ENCODE measurements at places on chromosomes 16 and 17.

- peak overlapping the region; percentile 76 for H3K4me3 ChIP-seq
- peaks cover 9% of the 10 kb centered on the region for H3K4me1 ChIP-seq
- H3K27ac ChIP-seq: peak overlapping the region; percentile 46
- DNase-seq: peak; percentile 38
Observed at GRCh38 chr16:4693956-4694641, 737 bp downstream of the NUDT16L1 start.

DNA sequence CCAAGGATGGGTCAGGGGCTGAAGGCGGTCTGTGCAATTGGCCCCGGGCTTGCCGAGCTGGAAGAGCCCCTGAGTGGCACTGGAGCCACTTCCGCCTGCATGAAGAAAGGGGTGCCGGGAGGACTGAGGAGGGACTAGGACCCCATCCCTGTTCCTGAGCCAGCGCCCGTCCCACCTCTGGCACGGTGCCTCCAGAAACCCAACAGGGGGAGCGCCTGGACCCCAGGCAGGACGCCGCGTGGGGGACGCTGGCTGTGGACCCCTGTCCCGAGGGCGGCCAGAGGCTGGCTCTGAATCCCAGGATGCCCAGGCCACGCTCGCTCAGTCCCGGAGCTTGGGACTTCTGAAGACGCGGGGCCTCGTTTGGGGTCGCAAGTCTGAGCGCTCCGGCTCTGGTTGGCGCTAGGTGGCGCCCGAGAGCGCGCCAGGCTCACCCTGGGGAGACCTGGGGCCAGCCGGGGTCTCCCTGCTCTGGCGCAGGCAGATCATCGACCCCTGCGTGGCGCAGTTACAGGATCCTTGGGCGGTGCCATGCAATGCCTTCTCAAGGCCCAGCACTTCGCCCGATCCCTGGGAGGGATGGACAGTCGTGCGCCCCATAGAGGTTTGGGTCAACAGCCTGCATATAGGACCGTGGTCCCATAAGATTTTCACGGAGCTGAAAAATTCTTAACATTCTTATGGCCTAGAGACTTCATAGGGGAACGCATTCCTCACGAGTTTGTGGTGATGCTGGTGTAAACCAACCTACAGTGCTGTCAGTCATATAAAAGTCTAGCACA lies 58.5 kb upstream of the CREBBP start:
- no peaks in the 10 kb centered on the region for H3K36me3 ChIP-seq
- H3K27ac ChIP-seq: no peak overlapping the region
- peaks cover 4% of the 10 kb centered on the region for H3K27me3 ChIP-seq
- no peak overlapping the region for H3K4me3 ChIP-seq
- H3K4me1 ChIP-seq: peaks cover 3% of the 10 kb centered on the region

- no peaks in the 10 kb centered on the region for H3K36me3 ChIP-seq
- H3K4me3 ChIP-seq: no peak overlapping the region
- no peak for DNase-seq
- H3K27ac ChIP-seq: no peak overlapping the region
Observed at GRCh38 chr16:19139436-19140091, 25.8 kb downstream of the ITPRIPL2 start.

DNA sequence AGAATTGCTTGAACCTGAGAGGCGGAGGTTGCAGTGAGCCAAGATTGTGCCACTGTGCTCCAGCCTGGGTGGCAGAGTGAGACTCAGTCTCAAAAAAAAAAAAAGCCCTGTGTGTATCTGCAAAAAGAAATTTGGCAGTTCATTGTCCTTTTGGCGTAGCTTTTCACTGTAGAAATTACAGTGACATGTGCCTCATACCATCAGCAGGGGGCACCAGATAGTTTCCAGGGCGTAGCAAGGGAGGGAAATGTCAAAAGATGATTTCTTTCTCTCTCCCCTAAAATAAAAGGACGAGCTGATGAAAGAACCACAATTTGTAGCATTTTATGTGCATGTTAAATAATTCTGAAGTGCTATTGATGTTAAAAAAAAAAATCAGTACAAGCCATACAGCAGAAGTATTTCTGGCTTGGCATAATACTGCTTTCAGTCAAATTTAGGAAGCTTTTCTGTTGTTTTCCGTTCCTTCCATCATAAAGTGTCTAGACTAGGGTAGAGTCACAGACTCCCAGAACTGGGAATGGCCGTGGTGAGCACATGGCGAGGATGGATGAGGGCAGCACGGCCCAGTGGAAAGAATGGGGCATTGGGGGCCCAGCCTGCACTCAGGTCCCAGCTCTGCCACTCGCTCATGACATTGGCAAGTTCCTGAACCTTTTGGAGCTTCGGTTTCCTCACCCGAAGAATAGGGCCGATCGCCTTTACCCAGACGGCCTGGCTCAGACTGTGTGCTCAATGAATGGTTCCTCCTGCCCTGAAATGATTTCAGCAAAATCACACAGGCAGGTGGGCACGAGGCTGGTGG lies 59.8 kb upstream of the RPH3AL start:
- peaks cover 11% of the 10 kb centered on the region for H3K36me3 ChIP-seq
- peak overlapping the region; percentile 24 for H3K4me3 ChIP-seq
- H3K27me3 ChIP-seq: peaks cover 5% of the 10 kb centered on the region
- no peak for DNase-seq

All from activated B cell treated with CpG ODN at 0.5 μM for 24 hours (primary cell).